ENCODE measurements at places on chromosomes 6 and 20. TPM values are rescaled to one million over a fixed set of nuclear protein-coding genes. Genes with fewer than 3 reads are reported as not detected.

DNA sequence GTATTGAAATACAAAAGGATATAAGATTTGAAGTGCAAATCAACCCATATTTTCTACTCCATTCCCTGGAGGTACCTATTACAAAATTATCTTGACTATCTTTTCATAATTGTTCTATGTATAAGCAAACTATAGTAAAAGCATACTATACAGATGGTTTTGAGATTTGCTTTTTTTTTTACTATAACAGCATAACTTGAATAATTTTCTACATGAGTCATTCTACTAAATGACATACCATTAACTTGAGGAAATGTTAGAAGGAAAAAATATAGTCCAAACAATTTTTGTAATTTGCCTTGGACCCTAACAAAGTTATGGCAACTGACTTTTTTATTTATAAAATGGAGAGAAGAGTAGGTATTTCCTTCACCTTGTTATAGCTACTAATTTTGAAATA is 472.7 kb downstream of the PKHD1 start:
- DNase-seq, result no peak
- H3K27me3 ChIP-seq, result no peaks in the 10 kb centered on the region
- no peaks in the 10 kb centered on the region for H3K4me1 ChIP-seq
- no peaks in the 10 kb centered on the region for H3K36me3 ChIP-seq
- H3K27ac ChIP-seq, result no peak overlapping the region

DNA sequence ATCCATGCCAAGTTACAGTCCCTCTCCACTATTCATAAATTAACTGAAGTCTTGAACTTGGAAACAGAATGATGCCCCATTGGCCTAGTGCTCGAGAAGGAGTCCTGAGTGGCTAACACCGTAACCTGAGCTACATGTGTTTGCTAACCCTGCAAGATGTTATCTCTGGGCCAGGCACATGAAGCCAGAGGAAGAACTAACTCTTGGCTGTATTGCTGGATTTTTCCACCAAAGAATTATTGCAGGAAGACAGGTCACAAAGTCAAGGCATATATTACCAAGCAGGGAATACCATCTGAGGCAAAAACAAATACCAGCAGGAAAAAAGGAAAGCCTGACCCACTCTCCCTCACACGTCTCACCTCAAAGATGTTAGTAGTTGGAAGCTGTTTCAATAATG is 148.9 kb upstream of the PHACTR1 start:
- no peak overlapping the region for H3K27ac ChIP-seq
- H3K4me1 ChIP-seq, result no peaks in the 10 kb centered on the region
- no peak overlapping the region for H3K4me3 ChIP-seq

Gene KIF13A
- total RNA-seq, result 26.7 TPM

GRCh38 chr6:157035546-157035945 is 258.4 kb downstream of the ARID1B start:
- H3K36me3 ChIP-seq, result no peaks in the 10 kb centered on the region
- no peak overlapping the region for H3K4me3 ChIP-seq
- H3K27me3 ChIP-seq, result no peaks in the 10 kb centered on the region
- peaks cover 4% of the 10 kb centered on the region for H3K4me1 ChIP-seq
- no peak for DNase-seq
- H3K27ac ChIP-seq, result no peak overlapping the region

GRCh38 chr6:32973144-32974015 is 5.0 kb downstream of the BRD2 start:
- peak overlapping the region; percentile 100 for H3K27ac ChIP-seq
- DNase-seq, result peak; percentile 64
- peaks cover 25% of the 10 kb centered on the region for H3K27me3 ChIP-seq
- peaks cover 5% of the 10 kb centered on the region for H3K36me3 ChIP-seq

GRCh38 chr20:48457193-48458002 is 370.4 kb downstream of the PREX1 start:
- DNase-seq, result no peak
- peak overlapping the region; percentile 26 for H3K4me3 ChIP-seq
- peaks cover 10% of the 10 kb centered on the region for H3K27me3 ChIP-seq
- H3K27ac ChIP-seq, result peak overlapping the region; percentile 62
- no peaks in the 10 kb centered on the region for H3K36me3 ChIP-seq

Gene CPXM1
- 28.1 TPM for total RNA-seq

Gene HUS1B
- 1.1 TPM for total RNA-seq

Gene ALDH8A1
- 1.8 TPM for total RNA-seq

GRCh38 chr20:49572857-49573256 is 4.9 kb upstream of the PTGIS start:
- peak; percentile 36 for DNase-seq
- peaks cover 7% of the 10 kb centered on the region for H3K4me1 ChIP-seq
- H3K27ac ChIP-seq, result peak overlapping the region; percentile 23
- no peaks in the 10 kb centered on the region for H3K36me3 ChIP-seq

Measured in glutamatergic neuron (in vitro differentiated cells).